ENCODE measurements at places on chromosomes 3 and 15.

DNA sequence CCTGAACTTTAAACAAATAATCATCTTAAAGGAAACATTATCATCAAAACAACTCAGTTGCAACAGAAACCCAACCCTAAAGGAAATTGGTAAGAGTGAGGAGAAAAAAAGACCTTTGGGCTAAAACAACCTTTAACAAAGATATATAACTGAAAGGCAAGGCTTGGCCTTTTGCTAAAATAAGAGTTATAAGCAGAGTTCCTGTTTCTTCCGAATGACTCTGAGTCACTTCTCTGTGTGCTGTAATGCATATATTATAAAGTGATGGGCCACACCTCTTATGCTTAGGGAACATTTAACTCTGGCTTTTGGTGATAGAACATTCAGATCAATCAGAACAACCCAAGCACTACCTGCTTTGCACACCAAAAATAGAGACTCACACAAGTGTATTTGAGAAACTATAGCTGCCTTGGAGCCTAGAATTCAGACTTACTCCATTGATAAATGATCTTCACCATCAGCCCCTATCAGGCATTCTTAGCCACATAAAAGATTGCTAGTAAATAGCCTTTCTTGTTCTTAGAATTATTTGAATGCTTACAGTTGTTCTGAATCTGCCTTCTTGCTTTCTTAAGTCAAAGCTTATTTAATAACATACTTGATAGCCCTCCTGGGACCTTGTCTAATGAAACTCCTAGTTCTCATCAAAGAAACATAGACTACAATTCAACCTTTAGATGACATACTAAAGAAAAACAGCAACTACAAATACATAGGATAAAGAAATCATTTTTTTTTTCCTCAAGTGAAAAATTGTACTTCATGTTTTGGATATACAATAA lies 294.2 kb upstream of the SEMA6D start:
- no peak for DNase-seq

GRCh38 chr3:24662449-24663345 lies 168.0 kb upstream of the THRB start:
- no peak for DNase-seq

GRCh38 chr3:104176706-104177105 lies 1190.0 kb upstream of the ALCAM start:
- no peak for DNase-seq

GRCh38 chr15:48084759-48085590 lies 35.8 kb upstream of the SLC24A5 start:
- DNase-seq: no peak

DNA sequence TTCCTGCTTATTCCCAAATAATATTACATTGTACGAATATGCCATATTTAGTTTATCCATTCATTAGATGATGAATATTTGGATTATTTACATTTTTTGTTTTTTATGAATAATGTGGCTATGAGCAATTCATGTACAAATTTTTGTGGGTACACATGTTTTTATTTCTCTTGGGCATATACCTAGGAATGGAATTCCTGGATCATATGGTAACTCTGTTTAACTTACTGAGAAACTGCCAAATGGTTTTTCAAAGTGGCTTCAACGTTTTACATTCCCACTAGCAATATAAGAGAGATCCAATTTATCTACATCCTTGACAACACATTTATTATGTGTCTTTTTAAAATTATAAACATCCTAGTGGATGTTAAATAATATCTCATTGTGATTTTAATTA lies 362.0 kb upstream of the TMCO5A start:
- DNase-seq: no peak

- DNase-seq: no peak
These were observed 34.2 kb upstream of the GALNT15 start for GRCh38 chr3:16140116-16140893.

- no peak for DNase-seq
These were observed 179.2 kb upstream of the AGTR1 start for GRCh38 chr3:148518520-148518919.

GRCh38 chr15:63104727-63105126 lies 16.9 kb upstream of the LACTB start:
- no peak for DNase-seq

DNA sequence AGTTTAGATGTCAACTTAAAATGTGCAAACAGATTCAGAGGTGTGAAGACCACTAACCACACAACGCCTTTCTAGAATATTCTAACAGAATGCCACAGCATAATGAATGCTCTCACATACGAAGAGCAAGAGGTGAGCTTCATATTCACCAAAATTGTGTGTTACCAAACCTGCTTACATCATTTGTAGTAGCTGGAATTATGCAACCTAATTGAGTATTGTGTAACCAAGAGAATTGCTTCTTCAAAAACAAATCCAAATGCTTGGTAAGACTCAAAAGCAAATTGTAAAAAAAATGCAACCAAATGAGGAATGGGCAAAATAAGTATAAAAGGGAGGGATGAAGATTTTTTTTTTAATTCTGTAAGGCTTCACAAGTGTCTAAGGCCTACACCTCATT lies 160.7 kb downstream of the TAFA4 start:
- no peak for DNase-seq

DNA sequence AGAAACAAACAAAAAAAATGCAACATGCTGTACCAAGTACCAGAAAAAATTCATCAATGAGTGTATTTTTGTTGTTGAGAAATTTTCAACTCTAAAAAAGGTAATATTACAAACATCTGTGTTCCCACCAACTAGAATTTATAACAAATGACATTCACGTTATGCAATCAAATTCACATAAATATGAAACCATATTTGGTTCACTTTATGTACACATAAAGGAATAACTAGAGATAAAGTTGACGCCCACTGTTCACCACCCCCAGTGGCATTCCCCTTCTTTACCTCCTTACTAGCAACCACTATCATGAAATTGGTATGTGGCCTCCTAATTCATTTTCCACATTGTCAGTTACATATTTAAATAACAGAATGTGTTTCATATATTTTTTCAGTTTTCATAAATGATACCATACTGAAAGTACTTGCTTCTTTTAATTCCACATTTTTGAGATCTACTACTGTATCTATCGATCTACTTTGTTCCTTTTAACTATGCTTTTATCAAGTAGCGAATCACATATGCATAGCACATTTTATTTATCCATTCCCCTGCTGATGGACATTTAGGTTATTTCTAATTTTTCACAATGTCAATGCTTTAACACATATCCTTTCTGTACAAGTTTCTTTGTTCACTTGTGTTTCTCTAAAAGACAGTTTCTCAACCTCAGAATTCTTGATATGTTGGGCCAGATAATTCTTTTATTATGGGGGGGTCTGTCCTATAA lies 34.5 kb downstream of the TBC1D5 start:
- no peak for DNase-seq

- DNase-seq: no peak
These were observed 271.4 kb upstream of the RARB start for GRCh38 chr3:25156626-25157025.

DNA sequence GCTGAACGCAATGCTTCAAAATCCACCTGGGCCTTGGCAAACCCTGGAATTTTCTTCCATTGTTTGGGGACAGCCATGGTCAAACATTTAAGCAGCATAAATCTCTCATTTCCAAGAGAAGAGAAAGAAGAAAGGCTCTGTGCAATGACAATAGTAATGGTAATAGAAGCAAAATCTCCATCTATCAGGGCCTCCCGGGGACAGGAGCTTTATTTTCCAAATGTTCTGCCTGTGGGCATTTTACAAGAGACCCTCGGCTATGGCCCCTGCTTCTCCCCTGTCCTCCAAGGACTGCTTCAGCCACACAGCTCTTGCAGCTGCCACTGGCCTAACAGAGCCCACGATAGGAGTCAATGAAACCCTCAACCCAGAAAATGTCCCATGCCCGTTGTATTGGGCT lies 12.7 kb upstream of the FAM240A start:
- no peak for DNase-seq

DNA sequence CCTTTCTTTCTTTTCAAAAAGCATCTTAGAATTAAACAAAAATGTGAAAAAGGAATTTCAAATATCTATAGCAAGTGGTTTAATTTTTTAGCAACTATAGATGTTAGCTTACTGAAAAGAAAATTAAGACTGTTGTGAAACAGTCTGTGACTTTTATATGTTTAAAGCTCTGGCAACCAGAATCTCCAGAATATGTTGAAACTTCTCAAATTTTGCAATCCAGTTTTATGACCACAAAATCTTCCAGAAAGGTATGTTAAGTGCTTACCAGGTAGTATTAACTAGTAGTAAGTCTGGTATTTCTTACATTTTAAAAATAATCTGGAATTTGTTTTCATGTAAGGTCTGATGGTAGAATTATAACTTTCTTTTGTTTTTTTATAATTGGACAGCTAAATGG lies 235.0 kb downstream of the SLC9A9 start:
- DNase-seq: no peak

DNA sequence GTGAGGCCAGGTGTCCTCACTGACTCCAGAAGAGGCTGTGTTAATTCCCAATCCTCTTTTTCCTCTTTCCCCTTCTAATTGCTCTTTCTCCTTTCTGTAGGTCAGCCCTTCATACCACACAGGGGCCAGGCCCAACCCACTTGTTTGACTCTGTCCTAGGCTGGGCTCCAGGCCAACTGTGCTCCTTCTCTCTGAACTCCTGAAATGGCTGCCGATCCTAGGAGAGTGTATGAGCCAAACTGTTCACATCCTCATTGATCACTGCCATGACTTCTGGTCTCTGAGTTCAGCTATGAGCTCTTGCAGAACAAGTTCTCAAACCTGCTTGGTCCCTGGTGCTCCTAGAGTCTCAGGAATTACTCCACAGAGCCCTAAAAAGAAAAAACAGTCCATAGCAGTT lies 145.1 kb downstream of the VGLL4 start:
- DNase-seq: no peak

DNA sequence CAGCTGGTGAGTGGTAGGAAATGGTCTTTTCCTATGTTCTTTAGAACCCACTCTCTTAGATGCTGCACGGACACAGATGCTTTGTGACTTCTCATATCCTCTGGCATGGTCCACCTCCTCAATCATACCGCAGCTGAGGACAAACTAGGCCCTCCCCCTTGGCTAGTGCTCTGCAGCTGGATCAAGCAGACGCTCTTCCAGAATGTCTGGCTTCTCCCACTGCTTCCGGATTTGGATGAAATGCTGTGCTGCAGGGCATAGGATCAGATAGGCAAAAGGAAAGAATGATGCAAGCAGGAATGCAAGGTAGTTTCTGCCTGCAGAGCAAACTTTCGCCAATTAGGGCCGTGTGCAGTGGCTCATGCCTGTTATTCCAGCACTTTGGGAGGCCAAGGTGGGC lies 75.7 kb upstream of the SLC4A7 start:
- no peak for DNase-seq

- no peak for DNase-seq
These were observed 182.6 kb downstream of the WDR72 start for GRCh38 chr15:53576841-53577240.

DNA sequence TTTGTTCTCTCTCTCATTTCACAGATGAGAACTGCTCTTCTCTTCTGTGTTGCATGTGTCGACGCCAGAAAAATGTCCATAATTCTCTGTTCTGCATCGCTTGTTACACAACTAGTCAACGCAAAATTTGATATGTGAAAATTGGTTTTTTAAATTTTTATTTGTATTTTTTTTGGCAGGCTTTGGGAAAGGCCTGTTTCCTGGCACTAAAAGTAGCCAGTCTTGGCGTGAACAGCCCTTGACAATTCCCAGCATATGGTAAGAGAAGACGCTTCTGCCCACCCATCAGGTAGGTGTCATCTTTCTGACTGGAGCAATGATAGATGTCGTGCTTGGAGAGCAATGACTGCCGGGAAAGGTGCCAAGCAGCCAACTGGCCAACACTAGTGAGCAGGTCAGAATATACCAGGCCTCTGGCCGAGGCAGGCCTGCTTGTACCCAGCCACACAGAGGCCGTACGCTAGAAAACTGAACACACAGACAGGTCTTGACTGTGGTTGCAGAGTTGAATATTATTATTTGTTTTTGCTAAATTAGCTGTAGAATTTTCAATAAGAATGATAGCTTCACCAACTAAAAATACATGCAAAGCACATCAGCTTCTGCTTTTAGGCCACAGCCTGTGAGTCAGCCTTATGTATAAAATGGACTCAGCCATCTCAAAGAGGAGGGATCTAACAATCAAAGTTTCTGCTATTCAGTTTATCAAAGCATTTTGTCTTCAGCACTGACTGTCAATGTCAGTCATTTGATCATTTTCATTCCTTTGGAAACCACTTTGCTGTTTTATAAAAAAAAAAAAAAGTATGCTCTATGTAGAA lies 837.5 kb downstream of the MCTP2 start:
- DNase-seq: no peak

DNA sequence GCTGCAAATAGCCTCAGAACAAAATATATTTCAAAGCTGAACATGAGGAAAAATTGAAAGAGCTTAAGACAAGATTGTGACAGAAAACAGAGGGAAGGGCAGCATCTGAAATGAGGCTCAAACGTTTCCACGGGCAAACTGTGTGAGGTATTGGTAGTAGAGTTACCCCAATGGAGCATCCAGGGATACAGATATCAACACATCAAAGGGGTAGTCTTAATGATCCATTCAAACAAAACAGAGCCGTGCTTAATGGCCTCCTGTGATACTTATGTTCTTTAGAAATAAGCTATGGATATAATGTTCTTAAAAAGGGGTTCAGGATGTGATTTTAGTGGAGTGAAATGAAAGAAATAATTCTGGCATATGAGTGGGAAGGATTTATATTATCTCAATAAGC lies 430.3 kb upstream of the PDZRN3 start:
- no peak for DNase-seq

DNA sequence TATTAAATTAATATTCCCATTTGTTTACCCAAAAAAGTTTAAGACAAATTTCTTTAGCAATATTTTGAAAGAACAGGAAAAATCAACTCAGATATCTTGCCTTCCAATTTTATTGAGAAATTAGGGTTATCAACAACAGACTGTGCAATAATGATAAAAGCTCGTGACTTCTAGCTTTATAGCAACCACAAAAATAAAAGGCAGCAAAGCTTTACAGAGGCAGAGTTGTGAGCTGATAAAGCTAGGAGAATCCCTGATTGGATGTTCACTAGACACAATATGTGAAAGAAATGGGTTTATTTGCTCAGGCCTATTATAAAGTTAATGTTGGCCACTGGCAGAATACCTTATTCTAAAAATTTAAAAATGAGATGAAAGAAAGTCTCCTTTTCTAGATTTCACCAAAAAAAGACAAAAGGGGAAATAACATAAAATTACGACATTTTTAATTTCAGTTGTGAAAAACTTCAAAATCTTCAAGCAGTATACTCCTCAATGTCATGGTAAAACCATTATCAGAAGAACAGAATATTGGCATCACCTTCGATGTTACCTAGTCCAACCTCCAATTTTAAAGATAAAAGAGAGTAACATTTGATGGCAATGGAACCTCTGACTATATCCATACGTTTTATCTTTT lies 2.8 kb downstream of the VPS13C start:
- no peak for DNase-seq

- no peak for DNase-seq
These were observed 782.2 kb upstream of the GOLIM4 start for GRCh38 chr3:168877899-168878298.
